NCI-H1092 treated with DMSO at 0.1 percent for 48 hours (cell line): ENCODE measurements at places on chromosomes 11 and 22.

- no peak for DNase-seq
These were observed 420.9 kb downstream of the TENM4 start for GRCh38 chr11:79019975-79020374.

- DNase-seq = no peak
These were observed 3.6 kb downstream of the ARHGAP8 start for GRCh38 chr22:44755956-44756361.

DNA sequence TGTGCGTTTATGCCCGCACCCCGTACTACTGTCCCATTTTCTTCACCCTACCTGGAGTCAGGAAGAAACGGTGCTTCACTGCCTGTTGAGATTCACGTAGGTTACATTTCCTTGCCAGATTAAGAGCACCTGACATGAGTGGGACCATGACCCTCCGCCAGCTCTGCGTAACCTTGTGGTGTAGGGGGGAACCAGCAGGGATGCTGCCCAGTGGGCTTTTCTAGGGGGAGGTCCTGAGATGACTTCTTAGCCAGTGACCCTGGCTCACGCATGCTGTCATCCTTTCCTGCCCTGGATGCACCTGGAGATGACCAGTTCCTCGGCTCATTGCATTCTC lies 967 bp upstream of the ARVCF start:
- no peak for DNase-seq

DNA sequence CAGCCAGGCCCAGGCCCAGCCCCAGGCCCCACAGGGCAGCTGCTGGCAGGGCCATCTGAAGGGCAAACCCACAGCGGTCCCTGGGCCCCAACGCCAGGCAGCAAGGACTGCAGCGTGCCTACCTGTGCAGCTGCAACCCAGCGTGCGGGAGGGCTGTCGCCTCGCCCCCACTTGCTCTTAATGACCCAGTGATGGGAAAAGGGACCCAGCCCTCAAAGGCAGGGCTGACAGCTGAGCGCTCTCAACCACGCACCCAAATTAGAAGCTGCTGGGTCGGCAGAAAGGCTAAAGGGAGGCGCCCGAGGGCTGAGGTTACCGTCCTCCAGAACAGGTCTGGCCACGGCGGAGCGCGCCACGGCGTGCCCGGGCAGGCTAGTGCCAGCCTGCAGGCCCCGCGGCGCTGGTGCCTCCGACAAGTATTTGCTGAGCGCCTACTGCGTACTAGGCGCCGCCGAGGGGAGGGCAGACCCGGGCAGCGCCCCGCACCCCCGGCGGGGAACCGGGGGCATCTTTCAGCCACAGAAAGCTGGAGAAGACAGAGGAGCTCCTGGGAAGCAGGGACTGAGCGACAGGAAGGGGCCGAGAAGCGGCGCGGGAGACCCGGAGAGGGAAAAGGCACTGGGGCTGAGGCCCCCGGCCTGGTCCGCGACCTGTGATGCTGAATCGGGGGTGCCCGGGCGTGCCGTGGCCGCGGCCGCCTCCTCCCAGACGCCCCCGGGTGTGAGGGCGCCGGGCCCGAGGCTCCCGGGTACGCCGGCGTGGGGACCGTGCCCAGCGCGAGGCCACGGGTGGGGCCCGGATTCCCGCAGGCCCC lies 773 bp downstream of the HRAS start:
- no peak for DNase-seq

DNA sequence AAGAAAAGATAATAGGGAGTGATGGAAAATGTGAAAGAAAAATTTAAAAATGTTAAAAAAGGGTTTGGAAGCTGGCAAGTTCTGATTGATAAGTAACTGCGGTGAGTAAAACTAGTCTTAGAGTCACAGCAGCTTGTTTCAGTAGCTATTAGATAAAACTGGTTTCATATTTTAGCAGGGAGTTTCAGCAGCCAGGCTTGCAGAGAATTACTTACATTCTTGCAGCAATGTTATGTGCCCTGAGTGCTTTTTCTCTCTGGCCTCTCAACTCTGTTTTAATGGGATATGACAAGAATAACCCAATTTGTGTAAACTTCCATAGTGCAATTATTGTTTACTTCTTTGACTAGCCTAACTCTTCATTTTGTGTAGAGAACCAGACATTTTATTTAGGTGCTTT lies 33.6 kb downstream of the PPME1 start:
- DNase-seq = no peak

DNA sequence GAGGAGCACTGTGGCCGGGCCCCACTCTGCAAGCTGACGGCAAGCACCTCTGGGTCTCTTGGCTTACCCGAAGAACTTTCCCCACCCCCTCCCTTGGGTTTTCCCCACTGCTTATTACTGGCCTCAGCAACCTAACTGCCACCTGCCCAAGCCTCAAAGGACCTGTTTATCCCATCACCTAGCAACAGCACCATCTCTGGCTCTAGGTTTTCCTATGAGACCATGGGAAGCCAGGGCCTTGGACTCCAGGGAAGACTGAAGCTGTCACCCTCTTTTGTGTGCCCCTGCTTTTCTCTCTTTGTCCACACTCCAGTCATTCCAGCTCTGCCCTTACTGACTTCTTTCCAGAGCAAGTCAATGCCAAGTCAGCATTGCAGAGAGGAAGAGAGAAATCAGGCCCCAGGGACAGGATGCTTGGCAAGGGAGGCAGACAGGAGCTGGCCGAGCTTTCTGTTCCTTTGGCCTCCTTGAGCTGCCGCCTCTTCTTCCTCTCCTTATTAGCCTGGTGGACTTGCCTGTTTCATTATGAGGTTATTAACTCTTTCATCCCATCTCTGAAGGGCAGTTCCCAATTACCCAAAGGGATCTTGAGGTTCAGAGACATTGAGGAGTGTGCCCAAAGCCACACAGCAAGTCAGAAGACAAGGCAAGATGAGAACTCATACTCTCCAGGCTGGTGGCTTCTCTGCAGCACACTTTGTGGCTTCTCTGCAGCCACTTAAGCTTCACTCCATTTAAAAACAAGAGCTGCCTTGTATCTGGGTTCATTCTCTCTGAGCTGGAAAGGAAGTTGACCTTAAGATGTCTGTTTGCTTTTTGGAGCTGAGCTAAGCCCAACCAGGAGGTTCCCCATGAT lies at the start of gene SMIM35:
SMIM35 (minus strand) TSS at position 51 of the 856 bp plus-strand sequence. CDS start 206 bp downstream, outside the sequence.
- DNase-seq = no peak

DNA sequence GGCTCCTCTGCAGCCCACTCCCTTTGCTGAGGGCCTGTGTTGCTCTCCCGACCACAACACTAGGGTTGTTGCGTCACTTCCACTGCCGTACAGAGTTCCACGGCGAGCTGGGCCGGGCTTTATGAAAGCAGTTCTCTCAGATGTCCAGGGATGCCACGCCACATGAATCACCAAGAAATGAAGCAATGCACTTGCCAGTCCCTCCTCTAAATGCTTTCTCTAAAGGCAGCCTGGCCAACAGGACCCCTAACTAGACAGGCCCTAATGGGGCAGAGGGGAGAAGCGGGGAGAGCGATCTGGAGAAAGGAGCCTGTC lies 188.7 kb downstream of the CTTN start:
- no peak for DNase-seq

DNA sequence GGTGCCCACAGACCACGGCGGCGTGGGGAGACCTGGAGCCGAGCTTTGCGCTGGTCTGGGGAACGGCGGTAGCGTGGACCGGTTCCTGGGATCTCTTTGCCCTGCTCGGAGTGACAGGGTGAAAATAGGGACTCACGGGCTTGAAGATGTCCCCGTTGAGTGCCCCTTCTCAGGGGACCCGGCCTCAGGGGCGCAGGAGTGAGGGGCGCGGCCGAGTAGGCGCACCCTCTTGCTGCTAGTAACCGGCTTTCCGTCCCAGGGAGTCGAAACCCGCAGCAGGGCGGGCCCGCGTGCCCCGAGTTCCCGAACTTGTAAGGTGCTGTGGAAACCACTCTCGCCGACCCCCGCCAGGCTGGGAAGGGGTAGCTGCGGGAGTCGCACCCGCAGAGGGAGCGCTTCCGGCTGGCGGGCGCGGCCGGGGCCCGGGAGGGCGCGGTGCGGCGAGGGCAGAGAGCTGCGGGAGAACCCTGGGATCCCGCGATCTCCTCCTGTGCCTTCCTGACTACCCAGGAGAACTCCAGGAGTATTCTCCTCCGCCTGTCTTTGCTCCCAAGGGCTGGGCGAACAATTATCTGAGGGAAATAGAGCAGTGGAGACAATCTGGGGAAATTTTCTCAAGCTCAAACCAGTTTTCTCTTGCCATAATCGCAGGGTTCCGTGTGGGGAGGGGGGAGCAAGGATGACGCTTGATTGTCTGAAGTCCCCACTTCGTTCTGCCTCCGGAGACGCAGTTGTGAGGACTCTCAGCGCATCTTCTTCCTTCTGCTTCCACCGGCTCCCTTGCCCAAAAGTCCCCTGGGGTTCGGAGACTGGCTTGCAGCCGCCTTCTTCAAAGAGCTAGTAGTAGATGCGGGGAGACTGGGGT lies 666 bp downstream of the NELL1 start:
- no peak for DNase-seq

- DNase-seq = no peak
These were observed 77.7 kb downstream of the FAM76B start for GRCh38 chr11:95711945-95712221.

GRCh38 chr11:130642994-130643393 lies 194.5 kb downstream of the ADAMTS15 start:
- no peak for DNase-seq

DNA sequence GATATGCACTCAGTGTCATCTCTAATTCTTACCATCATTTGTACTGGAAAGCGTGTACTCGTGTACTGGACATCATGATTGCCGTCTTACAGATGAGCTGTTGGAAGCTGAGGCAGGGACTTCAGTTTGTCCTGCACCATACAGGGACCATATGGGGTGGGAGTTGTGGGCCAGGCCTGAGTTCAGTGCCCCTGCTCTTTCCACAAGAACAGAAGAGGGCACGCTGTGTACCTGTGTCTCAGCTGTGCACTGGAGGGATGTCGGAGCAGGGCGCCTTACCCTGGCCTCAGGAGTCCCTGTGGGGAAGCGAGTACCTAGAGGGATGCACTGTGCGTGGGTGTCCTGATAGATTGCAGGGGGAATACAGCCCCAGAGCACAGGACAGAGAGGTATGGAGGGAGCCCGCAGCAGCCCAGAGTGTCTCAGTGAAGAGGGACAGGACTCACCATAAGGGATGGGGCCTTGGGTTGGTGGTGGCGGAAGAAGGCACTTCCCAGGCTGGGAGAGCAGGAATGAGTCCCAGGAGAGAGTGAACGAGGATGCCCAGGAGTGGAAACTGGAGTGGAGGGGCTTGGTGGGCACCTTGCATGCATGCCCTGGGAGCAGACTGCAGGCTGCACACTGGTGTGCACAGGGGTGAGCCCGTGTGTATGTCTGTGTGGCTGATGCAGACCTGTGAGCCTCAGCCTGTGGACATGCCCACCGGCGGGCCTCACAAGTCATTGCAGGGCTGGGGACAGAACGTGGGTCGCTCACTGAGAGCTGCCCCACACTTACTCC lies 329.7 kb downstream of the TBC1D22A start:
- DNase-seq = no peak

GRCh38 chr11:11513422-11513821 lies 108.4 kb downstream of the GALNT18 start:
- DNase-seq = no peak

GRCh38 chr11:122097419-122098001 lies 18.5 kb downstream of the BLID start:
- peak; percentile 93 for DNase-seq

DNA sequence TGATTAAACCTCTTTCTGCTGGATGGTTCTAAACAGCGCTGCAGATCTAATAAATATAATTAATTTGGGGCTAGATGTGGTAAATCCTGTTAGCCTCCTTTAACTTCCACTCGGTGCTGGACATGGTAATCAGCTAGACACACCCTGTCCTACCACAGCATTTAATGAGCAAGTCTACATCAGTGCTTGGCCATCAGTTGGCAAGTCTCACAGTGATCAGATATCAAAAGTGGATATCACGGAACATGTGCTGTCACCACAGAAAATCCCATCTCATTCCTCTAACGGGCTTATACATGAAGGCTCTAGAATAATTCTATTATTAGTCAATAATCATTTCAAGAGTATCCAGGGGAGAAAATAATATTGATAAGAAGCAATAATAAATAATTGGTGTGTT lies 5.6 kb upstream of the USP28 start:
- no peak for DNase-seq
